Activated naive CD8-positive, alpha-beta T cell treated with anti-CD3 and anti-CD28 coated beads for 36 hours (primary cell): ENCODE measurements at places on chromosomes 4 and X.

- no peak for DNase-seq
Measured at GRCh38 chrX:23662853-23663252, 4.4 kb upstream of the PRDX4 start.

GRCh38 chr4:91729851-91730250, 573.9 kb upstream of the GRID2 start:
- DNase-seq: no peak

GRCh38 chrX:78796916-78797315, 49.4 kb downstream of the LPAR4 start:
- DNase-seq: no peak

DNA sequence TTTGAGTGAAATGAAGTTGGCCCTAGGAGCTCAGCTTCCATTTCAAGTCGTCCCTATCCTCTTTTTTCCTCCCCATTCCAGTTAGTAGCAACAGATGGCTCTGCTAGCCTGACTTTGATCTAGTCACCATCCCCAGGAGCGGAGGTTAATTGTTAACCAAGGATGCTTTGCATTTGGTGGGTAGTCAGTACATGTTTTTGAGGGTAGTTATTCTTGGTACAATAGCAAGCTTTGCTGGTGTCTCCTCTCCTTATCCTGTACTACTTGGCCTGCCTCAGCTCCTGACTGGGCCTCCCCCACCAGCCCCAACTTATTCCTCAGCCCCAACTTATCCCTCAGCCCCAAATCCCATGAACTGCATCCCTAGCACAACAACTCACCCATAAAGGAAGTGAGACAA, 14.8 kb upstream of the RTL5 start:
- DNase-seq: no peak

DNA sequence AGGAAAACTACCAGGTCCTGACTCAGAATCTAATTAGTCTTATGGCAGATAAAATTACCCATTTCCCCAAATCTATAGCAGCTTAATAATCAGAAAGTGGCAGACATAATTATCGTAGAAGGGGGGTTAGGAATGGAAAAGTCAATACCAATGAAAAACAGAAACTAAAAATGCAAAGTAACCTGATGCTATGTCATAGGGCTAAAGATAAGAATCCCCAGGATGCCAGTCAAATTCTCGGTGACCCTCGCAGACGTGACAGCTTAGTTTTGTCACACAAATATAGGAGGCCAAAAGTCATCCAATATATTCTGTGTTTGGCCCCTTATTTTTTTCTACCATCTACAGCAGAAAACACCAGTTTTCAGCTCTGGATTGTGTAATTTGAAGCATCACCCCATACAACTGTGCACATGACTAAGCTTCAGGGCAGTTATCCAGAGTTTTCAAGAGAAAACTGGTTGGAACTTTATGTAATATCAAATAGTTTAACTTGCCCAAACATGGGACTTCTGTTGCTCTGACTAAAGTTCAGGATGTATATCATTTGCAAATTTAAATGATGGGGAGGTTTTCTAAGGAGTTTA, 30.9 kb downstream of the RASSF6 start:
- DNase-seq: no peak

GRCh38 chrX:34656842-34657725, at the start of gene TMEM47:
TSS of gene TMEM47 (minus strand) at chrX:34657285. CDS start at chrX:34657029, 256 bp downstream.
- DNase-seq: peak; percentile 2

DNA sequence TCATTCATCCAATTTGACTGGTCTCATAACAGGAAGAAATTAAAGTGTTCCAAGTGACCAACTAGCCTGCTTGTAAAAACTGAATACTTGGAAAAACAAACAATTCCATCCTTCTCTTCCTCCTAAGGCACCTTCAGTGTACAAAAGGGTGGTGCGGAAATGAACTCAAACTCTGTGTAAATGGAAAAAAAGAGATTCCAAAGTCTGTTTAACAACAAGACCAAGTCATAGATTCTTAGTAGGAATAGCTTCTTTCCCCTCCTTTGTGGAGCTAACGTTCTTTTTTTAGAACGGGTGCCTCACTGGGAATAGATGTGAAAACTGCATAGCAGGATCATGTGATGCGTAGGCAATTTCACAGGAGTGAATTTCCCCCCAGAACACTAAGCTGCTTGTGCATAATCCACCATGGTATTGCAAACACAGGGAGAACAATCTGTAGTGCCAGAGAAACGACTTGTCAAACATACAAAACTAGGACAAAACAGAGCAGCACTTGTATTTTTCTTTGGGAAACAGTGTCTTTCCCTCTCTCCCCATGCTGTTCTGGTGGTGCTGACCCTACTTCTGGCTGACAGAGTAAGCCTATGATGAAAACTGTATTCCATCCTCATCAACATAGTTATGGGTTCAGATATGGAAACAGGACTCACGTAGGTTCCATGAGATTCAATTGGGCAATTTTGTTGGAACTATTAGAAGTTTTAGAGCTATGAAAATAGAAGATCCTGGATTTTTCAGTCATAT, 13.2 kb upstream of the SOD3 start:
- no peak for DNase-seq

- no peak for DNase-seq
Measured at GRCh38 chr4:3384391-3384770, 57.4 kb upstream of the HGFAC start.

DNA sequence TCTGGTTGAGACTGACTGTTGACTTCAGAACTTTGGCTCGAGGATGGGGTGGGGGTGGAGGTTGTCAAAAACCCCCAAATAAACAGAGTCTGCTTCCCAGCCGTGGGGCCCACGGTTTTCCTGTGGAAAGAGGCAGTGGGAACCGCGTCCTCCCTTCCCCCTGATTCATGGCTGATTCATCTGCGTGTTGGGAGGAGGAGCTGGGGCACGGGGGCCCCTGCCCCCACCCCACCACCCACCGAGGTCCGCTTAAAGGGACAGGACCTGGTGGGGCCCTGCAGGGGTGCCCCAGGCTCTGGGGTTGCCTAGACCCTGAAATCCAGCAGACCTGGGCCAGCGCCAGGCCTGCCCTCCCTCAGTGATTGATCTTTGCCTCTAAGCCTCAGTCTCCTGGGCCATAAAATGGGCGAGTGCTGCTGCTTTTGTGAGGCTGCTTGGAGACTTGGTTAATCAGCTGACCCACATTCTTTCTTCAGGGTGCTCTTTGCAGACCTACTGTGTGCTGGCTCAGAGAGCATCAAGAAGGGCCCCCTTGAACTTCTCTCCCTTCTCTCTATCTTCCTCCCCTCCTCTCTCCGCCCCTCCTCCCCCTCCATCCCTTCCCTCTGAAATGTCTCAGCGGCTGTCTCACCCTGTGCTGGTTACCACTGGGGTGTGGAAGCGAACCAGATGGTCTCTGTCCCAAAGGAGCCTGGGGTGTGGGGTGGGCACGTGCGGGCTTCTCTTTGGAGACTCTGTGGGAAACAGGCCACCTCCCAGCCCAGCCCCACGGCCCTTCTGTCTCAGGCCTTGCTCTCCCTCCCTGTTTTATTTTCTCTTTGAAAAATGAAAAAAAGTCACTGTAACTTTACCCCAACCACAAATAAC, 9.1 kb downstream of the HTRA3 start:
- no peak for DNase-seq

DNA sequence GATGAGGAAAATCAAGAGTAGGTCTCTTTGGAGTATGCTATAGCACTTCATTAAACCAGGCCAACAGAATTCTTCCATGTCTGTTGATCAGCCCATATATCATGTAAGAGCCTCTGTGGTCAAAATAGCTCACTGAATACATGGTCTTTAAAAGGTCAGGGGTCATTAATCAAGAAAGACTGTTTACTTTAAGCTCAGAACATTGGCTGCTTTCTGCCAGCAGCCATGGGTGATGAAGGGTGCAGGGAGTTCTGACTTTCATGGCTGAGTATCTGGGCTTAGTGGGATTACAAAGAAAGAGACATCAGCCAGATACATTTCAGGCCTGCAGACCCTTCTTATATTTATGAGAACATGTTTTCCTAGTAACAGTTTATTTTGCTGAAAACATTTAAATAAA, 7.1 kb upstream of the C4orf54 start:
- no peak for DNase-seq

GRCh38 chr4:110033355-110034025, 120.8 kb downstream of the EGF start:
- DNase-seq: no peak

DNA sequence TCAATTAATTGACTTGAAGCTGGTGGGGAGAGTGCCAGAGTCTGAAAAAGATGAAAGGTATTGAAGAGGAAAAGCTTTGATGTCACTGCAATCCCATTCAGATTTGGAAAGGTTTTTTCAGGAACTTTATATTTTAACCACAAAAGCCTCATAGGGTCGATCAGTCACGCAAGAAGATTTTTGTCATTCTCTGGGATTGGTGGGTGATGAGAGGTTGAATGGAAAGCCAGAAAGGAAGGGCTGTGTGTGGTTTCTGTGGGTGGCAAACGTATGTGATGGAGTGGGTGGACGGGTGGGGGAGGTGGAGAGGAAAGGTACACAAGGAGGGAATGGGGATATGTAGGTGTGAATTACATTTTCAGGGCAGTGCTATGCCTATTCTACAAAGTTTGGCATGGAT, 173.8 kb upstream of the SCML1 start:
- DNase-seq: no peak

GRCh38 chrX:132948648-132949260, 9.7 kb downstream of the HS6ST2 start:
- no peak for DNase-seq

DNA sequence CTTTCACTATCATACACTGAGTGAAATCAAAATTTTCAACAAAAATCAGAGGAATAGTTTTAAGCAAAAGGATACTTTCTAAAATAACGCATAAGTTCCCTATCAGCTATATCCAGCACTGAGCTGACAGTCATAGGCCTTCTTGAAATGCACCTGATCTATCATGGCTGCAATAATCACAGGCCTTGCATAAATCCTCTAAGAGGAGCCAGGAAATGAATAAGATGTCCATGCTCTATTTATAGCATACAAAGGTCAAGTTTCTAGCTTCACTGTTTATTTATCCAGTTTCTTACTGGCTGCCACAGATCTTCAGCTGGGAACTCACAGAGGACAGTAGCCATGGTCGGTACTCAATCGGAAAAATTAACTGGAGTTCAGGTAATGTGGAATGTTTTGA, 235.9 kb upstream of the DMD start:
- no peak for DNase-seq

DNA sequence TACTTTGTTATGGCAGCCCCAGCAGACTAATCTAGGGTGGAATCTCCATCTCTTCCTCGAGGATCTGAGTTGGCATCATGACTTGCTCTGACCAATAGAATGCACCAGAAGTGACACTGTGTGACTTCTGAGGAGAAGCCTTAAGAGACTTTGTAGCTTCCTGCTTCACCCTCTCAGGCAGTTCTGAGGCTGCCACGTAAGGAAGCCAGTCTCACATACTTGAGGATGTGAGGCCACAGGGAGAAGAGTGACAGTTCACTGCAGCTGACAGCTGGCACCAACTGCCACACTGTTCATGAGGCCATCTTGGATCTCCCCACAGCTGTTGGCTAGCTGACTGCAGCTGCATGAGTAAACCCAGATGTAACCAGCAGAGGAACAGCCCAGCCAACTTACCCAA, 29.3 kb upstream of the BCOR start:
- no peak for DNase-seq

DNA sequence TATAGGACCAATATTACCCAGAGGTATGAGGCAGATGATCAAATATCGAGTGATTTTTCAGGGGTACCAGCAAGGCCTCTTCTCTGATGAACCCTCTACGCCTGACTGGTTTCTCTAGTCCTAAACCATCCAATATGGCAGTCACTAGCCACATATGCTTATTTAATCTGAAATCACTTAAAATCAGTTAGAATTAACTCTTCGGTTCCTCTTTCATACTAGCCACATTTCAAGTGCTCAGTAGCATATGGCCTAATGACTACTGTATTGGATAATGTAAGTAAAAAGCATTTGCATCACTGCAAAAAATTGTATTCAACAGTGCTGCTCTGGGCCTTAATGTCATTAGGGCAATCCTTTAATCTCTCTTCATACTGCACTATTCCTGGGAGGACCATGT, 4.4 kb upstream of the APBB2 start:
- no peak for DNase-seq

DNA sequence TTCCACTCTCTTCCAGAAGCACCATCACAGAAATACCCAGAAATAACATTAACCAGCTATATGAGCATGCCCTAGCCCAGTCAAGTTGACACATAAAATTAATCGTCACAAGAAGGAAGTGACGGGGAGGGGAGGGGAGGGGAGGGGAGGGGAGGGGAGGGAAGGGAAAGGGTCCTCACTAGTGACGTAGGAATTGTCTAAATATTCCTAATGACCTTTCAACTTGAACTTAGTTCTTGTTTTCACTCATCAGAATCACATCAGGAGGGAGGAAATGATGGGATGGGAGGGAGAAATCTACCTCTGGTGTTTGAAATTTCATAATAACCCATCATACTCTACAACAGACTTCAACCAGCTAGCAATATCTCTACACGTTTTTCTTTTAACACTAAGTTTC, 52.2 kb upstream of the NOCT start:
- no peak for DNase-seq

GRCh38 chr4:164926301-164926700, 49.3 kb downstream of the APELA start:
- DNase-seq: no peak

- DNase-seq: peak; percentile 81
Measured at GRCh38 chr4:107930821-107931774, at the start of gene CYP2U1. TSS of gene CYP2U1 (plus strand) at chr4:107931549. CDS start at chr4:107931644, 95 bp downstream.

- no peak for DNase-seq
Measured at GRCh38 chr4:154015578-154015977, 226.7 kb upstream of the SFRP2 start.

- no peak for DNase-seq
Measured at GRCh38 chr4:185779517-185779916, 32.5 kb downstream of the SORBS2 start.

DNA sequence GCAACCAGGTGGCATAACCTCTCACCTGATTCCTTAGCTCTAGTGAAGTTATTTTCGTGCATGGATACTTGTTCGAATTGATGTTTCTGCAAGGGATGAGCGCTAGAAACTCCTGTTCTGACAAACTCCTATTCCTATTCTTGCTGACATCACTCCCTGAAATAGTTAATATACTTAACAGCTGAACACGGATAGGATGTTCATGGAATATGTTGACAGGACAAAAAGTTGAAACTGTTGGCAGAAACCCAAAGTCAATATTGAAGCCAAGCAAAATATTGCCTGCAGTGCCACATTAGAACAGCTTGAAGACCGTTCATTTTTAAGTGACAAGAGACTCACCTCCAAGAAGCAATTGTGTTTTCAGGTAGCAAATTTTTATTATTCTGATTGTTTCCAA, at the start of gene KLKB1:
Gene KLKB1, plus strand, starts transcription at position 287 of the 400 bp plus-strand sequence. CDS start 689 bp downstream, outside the sequence.
- DNase-seq: no peak

DNA sequence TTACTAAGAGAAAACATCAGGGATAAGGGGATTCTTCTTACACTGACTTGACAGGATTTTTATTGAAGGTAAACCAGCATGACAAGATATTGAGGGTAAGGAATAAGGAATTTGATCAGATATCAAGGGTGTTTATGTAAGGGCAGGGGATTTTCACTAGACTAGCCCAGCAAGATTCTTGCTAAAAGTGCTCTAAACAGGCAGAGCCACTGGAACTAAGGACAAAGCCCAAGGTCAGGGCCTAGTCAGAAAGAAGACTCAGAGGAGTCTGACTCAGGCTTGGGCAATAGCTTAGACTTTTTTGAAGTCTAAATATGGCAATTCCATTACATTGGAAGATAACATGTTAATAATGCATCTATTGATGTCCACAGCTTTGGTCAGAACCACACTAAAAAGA, 6.5 kb upstream of the GLRA3 start:
- DNase-seq: no peak
